ENCODE measurements at places on chromosomes 2 and 18.

- DNase-seq = no peak
Observed at GRCh38 chr2:107931412-107931811, 54.9 kb upstream of the SLC5A7 start.

DNA sequence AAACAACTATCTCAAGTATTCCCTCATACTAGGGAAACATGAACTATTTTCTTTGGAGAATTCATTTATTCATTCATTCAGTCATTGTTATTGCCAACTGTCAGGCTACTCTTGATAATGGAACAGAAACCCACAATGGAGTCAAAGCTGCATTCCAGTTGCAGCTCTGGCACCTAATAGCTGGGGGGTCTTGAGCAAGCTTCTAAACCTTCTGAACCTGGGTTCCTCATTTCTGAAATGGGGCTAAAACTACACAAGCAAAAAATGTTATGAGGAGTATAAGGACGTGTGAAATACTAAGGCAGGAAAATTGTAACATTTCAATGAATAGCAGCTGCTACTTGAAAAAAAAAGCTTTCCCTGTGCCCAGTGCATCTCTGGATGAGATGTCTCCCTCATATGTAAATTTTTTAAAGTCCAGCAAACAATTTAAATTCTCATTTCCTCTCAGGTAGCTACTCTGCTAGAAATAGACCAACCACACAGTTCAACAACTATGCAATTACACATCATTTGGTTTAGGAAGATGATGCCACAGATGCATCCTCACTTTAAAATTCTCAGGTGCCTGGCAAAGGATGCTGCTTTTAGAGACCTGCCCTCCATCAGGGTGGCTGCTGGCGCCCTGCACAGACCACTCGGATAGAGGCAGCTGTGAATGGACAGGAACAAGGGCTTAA is 38.5 kb downstream of the SPRED2 start:
- no peak for DNase-seq

DNA sequence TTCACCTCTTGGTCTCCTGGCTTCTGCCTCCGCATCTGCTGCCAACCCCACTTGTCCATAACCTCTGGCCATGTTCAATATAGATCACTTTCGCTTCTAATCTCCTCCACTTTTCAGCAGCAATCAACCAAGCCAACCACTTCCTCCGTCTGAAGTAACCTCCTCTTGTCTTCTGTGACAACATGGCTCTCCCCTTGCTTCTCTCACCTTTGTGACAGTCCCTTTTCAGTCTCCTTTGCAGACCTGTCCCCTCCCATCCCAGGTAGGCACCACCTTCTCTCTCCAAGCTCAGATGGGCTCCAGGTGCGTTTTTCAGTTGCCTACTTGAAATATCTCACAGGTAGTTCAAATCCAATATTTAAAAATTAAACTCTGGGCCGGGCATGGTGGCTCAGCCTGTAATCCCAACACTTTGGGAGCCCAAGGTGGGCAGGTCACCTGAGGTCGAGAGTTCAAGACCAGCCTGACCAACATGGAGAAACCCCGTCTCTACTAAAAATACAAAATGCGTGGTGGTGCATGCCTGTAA is 4.7 kb upstream of the PSD4 start:
- no peak for DNase-seq

- no peak for DNase-seq
Observed at GRCh38 chr2:98317214-98317613, 29.0 kb upstream of the CNGA3 start.

- no peak for DNase-seq
Observed at GRCh38 chr18:56799756-56800155, 148.6 kb downstream of the WDR7 start.

DNA sequence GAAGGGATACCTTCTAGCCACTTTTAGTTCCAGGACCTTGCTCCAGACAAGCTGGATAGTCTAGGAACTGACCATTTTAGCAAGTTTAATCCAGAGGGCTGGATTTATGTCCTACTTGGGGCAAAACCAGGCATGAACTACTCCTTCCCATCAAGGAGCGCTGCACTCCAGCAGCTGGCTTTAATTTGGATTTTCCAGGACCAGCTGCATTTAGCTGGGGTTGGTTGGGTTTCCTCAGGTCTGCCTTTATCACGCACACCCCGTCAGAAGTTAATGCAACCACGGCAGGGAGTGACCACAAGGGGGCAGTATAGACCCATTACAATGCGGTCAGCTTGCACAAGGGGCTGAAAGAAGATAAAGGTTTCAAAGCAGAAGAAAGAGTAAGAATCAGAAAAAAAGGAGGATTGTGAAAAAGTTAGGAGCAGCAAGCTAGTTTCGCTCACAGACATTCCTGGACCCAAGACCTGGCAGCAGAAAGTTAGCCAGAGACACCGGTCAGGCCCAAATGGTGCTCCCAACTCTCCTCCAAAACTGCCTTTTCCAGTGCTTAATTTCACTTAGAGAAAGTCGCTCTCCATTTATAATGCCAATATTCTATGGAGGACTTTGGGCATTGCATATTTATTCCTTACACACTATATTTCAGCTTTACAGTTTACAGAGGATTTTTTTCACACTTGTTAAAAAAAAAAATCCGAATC is 40.1 kb downstream of the SLC4A1AP start:
- DNase-seq = peak; percentile 89

- DNase-seq = no peak
Observed at GRCh38 chr2:156486147-156486546, 50.0 kb downstream of the GPD2 start.

DNA sequence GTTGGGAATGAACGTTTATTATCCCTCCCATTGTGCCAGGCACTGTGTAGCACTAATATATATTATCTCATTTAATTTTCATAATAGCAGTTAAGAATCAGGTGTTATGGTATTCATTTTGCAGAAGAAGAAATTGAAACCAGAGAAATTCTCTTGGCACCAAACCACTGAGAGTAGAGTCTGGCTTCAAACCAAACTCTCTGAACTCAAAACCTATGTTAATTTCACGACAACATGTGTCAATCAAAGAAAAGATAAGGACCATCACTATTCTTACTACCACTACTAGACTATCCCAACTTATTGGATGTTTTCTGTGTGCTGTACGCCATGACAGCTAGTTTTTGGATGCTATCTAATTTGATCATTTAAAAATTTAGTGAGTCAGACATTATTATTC is 24.1 kb upstream of the ZEB2 start:
- no peak for DNase-seq

DNA sequence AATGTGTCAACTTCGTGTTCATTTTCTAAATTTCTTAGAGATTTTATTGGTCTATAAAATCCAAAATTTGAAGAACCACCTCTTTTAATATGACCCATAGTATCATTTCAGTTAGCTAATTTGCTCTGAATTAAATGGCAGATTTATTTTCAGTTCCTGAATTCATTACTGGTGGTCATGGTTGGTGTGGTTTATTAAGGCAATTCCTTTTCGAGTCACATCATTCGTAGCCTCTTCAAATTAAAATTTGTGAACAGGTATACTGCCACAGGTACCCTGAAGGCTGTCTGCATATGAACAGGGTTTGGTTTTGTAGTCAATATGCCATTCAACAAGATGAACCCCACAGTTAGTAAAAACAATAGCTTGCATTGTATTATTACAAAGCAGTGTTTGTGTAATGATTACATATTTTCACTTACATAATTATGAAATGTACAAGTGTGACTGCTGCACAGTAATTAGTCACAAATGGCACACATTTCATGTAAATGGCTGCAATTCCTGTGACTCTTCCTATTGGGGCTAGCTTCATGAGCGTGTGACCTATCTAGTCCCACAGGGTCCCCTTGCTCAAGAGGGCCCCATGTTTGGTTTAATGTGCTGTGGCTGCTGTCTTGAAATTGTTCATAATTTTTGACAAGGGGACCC is 48.9 kb downstream of the CDC42EP3 start:
- no peak for DNase-seq

DNA sequence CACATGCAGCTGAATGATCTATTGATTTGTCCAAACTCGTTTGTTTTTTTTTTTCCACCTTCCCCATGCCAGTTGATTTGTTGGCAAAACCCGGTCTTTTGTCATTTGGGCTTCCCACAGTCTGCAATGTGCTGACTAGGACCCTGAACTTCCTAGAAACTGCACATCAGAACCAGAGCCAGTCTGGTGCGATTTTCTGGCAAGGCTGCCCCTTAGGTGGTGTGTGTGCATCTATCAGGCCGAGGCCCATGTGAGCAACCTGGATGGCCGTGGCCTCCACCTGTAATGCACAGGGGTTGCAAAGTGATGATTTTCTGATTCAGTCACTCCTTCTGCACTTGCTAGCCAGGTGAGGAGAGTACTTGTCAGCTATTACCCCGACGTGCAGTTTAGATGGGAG is 47.8 kb downstream of the NCK2 start:
- no peak for DNase-seq

- DNase-seq = no peak
Observed at GRCh38 chr2:219731173-219731572, 103.7 kb downstream of the SLC4A3 start.

DNA sequence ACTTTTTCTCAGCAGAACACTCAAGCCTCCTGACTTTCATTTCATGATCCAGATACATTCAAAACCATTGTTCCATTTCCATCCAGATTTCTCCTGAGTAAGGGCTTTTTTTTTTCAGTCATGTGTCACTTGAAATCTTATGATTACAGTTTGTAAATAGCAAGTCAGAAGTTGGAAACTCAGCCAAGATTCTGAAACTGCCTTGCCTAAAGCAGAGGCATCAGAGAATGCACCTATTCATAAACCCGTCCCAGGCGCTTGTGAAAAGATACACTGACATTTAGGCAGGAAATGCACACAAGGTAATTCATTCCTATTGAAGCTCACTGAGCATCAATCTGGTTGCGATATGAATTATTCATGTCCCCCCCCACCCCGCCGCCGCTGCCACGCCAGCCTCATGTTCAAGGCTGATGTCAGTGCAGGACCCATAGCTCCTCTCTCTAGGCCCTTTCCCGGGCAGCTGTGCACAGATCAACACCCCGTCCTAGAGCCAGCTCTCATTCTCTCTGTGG is 30.4 kb upstream of the MGAT4A start:
- peak; percentile 54 for DNase-seq
